Substantia nigra (tissue), 51 donors: ENCODE measurements at places on chromosomes 13 and 19.

DNA sequence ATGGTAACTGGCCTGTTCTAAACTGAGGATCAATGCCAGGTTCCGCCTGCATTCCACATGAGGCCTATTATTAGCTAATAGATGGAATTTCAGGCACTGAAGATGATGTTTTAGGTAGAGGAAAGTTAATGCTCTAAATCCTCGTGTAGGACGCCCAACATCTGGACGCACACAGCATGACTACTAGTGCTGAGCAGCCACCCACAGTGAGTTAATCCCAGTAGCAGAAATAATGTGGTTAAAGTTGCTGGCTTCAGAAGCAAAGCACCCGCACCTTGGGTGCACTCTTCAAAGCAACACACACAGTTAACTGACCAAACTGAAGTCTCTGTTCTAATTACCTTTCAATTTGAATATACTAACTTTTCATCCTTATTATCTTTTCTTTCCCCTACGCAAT is 150.6 kb downstream of the DIAPH3 start:
- DNase-seq, result no peak

GRCh38 chr13:89846926-89847585 is 1500.4 kb upstream of the MIR17HG start:
- no peak for DNase-seq

- no peak for DNase-seq
Observed at GRCh38 chr19:35497406-35497805, 7.1 kb upstream of the KRTDAP start.

DNA sequence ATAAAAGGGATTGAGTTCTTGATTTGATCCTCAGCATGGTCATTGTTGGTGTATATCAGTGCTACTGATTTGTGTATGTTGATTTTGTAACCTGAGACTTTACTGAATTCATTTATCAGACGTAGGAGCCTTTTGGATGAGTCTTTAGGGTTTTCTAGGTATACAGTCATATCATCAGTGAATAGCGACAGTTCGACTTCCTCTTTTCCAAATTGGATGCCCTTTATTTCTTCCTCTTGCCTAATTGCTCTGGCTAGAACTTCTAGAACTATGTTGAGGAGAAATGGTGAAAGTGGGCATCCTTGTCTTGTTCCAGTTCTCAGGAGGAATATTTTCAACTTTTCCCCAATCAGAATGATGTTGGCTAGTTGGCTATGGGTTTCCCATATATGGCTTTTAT is 27.0 kb downstream of the POMP start:
- DNase-seq, result no peak

DNA sequence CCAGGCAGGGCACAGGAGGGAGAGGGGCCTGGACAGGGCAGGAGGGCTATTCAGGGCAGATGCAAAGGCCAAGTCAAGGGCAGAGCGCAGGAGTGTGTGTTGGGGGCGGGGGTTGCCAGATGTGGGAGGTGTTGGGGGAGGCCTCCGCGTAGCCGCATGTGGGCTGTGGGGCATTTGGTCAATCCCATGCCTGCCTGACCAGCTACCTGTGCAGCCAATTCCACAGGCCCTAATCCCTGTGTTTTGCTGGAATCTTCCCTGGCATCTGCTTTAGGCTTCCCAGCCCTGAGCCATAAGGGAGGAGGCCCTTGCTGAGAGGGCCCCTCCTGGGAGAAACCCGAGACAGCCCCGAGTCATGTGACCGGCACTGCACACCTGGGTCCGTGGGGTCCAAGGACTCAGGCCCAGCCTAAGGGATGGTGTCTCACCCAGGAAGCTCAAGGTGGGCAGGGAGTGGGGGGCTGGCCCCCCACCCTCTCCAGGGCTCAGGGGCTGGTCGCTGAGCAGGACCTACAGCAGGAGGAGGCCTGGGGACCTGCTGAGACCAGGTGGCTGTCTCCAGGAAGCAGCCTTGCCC is 20.3 kb downstream of the RFX1 start:
- DNase-seq, result no peak

- DNase-seq, result no peak
Observed at GRCh38 chr19:8831373-8831772, 731 bp downstream of the ZNF558 start.

GRCh38 chr13:35388441-35389355 is 87.8 kb downstream of the MAB21L1 start:
- DNase-seq, result no peak

- no peak for DNase-seq
Observed at GRCh38 chr19:54696117-54696548, 28.1 kb upstream of the KIR3DL3 start.

GRCh38 chr13:42038661-42039456 is 9.6 kb upstream of the DGKH start:
- no peak for DNase-seq
